Erythroblast (primary cell): ENCODE measurements at places on chromosomes 3 and 15.

- DNase-seq, result no peak
These were observed 52.3 kb downstream of the ADAM10 start for GRCh38 chr15:58697220-58697619.

DNA sequence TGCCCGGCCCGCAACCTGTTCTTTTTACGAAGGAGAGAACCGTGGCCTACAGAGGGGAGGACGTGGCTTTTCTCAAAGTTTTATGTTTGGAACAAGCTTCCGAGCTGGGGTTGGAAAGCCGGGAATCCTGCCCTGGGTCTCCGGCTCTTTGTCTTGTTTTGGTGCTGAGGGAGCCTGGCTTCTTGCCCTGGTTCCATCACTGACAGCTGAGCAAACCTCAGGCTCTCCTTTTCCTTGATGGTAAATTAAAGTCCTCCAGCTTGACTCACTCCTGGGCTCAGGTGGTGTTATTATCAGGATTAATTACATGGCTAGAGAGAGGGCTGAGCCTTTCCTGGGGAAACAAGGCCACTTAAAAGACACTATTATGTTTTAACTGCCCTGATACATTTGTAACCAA lies 289.5 kb upstream of the RGMA start:
- no peak for DNase-seq

GRCh38 chr3:158739078-158739477 lies 6.8 kb upstream of the RARRES1 start:
- no peak for DNase-seq

- DNase-seq, result no peak
These were observed 16.6 kb downstream of the NBEAL2 start for GRCh38 chr3:46995901-46996562.

DNA sequence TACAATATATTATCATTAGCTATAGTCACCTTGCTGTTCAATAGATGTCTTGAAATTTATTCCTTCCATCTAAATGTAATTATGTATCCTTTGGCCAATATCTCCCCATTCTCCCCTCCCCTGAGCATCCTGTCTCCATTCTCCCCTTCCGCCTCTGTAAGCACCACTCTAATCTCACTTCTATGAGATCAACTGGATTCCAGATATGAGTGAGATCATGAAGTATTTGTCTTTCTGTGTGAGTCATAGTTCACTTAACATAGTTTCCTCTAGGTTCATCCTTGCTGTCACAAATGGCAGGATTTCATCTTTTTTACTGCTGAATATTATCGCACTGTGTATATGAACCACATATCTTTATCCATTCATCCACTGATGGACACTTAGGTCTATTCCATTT lies 148.8 kb upstream of the NDN start:
- no peak for DNase-seq

DNA sequence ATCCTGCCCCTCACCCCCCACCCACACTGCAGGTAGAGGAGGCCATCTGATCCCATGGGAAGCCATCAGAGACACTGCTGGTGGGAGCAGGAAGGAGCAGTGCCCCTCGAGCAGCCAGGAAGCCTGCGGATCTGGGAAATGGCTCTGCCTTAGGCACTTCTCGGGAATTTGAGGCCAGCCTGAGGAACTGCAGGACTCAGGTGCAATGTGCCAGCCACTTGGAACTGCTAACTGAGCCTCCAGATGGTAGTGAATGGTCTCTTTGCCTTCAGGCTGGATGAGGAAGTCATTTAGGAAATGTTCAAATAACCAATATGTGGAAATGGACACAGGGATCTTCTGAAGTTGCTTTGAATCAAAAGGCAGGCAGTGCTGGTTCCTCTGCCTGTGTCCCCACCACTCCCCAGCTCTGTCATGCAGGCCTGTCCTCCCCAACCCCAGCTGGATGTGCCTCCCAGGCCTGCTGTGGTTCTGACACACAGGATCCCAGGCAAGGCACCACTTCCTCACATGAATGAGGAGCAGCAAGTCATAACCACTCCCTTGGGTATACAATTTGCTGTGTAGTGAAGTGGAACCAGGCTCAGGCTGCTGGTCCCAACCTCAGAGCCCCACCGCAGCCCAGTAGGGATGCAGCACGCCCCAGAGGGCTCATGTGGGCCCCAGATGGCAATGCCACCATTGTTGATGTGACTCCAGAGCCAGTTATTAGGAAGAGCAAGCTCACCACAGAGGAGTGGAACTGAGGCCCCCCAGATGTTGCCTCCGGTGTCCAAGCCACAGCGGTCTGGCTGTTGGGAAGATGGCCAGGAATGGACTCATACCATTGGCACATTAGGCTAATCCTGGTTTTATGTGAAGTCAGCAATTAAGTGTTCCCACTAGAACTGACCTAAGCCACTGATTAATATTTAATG lies 46.5 kb upstream of the LIMD1 start:
- DNase-seq, result no peak

- no peak for DNase-seq
These were observed 1060.2 kb downstream of the ROBO1 start for GRCh38 chr3:78707609-78708008.

DNA sequence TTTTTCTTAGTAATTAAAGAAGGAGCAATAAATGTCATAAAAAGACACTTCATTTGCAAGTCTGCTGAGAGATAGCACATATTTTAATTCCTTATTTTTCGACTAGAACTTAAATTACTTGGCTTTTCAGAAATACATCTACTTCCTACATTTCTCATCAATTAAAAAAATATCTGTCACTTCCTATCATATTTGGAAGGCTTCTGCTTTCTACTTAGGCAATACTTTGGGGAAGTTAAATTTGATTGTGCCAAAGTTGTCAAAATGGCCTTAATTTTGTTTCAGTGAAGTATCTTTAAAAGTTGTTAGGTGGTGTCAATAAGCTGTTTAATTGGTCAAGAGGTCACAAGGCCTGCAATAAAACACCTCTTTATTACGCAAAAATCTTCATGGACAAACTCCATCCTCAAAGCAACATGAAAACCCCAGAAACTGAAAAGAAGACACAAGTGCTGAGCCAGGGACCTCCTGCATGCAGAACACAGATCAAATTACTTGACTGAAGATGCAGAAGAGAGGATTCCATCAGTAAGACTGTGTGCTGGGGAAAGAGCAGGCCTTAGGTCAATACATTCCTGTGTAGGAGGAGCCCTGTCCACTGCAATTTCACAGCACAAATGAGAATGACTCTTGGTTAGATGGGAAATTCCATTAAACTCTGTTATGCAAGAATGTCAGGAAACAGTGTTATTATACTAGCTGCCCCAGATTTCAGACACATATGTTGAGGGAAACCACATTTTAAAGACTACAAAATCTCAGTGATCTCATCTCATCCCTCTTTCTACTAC lies 48.0 kb upstream of the FSTL1 start:
- no peak for DNase-seq

DNA sequence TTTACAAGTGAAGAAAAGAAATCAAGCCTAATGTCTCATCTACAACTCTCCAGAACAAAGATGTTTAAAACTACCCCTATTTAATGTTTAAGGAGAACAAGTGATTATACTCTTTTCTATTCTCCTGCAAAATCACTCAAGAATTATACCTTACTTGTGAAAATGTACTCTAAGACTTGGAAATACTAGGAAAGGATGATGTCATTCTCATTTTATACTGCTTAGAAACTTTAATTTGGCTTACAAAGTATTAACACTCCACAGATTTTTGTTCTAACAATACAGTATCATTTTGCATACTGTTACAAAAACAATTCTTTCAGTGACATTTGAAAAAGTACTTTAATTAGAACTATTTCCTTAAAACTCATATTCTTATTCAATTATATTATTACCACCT lies 89.5 kb downstream of the SMARCC1 start:
- no peak for DNase-seq

GRCh38 chr3:40254891-40255290 lies 54.6 kb upstream of the EIF1B start:
- no peak for DNase-seq

GRCh38 chr3:29581311-29581710 lies 300.4 kb downstream of the RBMS3 start:
- no peak for DNase-seq

- DNase-seq, result no peak
These were observed 328.9 kb upstream of the RBMS3 start for GRCh38 chr3:28951772-28952556.

DNA sequence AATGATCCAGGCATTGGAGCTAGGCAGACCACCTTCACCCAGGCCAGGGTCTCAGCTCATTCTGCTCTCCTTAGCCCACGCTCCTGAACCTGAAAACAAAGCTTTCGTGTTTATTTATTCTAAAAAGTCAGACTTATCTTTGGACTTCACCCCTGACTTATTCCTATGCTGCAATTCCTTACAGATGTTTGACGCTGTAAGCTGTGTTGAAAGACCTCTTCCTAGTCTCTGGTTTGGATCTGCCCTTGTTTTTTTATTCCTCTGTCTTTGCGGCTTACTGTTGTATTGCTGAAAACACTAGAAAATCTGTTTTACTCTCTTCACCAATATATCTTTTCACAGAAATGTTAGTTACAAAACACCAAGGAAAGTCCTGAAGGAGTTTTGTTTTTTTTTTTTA lies 40.5 kb upstream of the LDHAL6B start:
- DNase-seq, result no peak

DNA sequence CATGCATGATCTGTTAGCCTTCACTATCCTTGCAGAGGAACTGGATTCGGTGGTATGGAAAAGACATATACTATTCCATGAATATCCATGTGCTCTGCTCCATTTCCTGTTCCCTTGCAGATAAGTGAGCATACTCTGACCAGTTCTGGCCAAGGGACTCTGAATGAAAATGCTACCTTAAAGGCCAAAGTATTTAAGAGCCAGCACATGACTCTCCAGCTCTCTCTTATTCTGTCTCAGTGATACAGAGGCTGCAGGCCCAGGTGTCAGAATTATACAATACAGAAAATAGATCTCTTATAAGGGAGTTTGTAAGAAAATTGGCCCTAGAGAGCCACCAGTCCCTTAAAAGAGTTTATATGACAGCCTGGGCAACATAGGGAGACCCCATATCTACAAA lies 779.7 kb upstream of the CFAP20DC start:
- no peak for DNase-seq

- DNase-seq, result no peak
These were observed 127.5 kb downstream of the OSBPL10 start for GRCh38 chr3:31853580-31853979.

DNA sequence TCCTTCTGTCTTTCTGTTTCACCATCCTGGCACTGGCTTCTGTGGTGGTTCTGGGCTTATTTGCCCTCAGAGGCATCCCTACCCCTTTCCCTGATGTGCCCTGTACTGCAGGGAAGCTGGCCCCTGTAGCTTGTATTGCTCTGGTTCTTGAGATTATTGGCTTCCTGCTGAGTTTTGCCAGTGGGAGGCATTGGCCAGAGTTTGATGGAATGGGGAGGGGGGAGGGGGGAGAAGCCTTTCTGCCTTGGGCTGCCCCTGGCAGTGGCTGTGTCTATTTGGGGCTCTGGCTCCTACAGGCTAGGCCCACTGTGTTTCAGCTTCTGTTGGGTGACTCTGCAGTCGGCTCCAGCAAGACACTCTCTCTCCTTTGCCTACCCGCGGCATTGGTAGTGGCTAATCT lies 41.6 kb upstream of the SEMA6D start:
- no peak for DNase-seq

GRCh38 chr3:179840985-179841384 lies 188.1 kb downstream of the USP13 start:
- no peak for DNase-seq

DNA sequence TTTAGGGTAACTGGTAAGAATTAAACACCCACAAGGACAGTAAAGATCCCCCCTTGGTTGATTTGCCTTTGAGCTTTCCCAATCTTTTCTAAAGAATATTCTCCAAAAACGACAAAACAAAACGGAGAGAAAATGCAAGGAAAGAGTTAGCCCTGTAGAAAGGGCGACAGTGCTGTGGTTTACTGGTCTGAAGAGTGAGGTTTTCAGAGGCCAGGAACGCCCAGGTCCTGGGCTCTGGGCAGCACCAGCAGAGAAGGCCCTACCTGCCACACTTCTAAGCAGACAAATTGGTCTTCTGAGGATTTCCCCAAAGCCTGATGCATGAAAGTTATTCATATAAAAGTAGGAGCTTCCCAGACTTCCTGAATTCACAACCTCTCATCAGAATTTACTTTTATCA lies 119.3 kb downstream of the KCNMB2 start:
- DNase-seq, result no peak

GRCh38 chr3:28905798-28906197 lies 375.1 kb upstream of the RBMS3 start:
- DNase-seq, result peak; percentile 90

DNA sequence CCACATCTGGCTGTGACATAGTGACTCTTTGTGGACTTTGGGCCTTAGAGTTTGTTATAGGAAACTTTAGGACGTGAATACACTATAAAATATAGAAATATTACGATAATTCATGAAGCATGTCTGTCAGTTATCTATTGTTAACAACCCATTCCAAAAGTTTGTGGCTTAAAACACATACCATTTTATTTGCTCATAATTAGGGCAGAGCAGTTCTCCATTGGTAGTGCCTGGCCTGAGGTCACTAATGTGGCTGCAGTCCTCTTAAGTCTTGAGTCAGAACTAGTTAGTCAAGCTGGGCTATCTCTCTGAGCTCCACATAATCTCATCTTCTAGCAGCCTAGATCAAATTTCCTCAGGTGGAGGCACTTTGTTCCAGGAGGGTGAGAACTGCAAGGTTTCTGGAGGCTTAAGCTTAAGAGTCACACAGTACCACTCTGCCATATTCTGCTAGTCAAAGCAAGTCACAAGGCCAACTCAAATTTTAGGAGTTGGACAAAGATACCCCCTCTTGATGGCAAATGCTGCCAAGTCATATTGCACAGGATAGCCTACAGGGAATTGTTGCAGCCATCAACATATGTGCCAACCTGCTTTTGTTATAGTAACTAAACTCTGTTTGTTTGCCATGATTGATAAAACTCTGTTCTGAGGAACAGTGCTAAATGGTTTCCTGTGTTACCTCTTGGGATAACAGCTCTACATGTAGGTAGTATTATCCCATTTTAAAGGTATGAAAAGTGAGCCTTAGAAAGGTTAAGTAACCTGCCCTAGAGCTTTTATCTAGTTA lies 8.7 kb downstream of the ATXN7 start:
- no peak for DNase-seq

GRCh38 chr3:31008994-31009393 lies 114.5 kb upstream of the GADL1 start:
- DNase-seq, result no peak

DNA sequence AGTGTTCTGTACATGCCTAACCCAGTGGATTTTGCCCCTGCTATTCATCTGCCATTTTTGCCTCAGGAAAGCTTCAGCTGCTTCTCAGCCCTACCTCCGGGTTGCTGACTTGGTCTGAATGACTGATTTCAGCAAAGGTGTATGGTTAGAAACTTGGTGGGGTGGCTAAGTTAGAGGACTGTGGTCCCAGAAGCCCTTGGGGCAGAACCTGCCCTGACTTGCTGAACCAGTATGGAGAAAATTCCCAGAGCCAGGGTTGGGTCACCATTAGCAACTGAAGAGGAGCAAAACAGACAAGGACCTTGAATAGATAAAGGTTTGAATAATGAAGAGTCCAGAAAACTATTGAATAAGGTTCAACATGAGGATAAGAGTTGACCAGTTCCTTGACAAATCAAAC lies 6.1 kb upstream of the WWTR1 start:
- no peak for DNase-seq

- peak; percentile 38 for DNase-seq
These were observed 54.7 kb upstream of the TRAK1 start for GRCh38 chr3:42036483-42036823.
